ENCODE measurements at places on chromosomes 2 and 18. TPM values are rescaled to one million over a fixed set of nuclear protein-coding genes. Genes with fewer than 3 reads are reported as not detected.

DNA sequence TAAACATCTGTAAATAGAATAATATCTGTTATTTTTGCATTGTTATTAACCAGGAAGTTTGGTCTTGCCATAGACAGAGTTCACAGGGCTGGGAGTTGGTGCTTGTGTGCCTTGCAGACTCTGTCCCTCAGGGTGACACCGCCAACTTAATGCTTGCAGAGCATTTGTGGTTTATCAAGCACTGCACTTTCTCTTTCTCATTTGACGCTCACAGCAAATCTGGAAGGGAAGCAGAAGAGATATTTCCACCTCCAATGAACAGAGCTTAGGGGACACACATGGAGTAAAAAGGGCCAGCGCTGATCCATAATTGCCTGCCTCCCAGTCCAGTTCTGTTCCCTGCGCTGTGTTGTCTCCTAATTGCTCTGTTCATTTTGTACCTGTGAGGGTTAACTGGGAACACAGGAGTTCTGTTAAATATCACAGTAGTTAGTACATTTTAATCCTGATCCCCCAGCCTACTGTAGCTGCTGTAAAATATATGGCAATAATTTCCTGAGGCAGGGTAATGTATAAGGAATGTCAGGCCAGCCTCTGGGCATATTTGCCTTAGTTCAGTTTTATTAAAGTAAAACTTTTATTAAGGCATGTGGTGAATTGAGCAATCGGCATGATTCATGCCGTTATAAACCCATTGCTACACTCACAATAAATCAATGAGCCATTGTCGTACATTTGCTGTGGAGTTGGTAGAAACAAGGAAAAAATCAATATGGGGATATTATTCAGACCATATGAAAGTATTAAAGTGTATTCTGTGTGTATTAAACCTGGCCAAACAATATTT is 182.5 kb upstream of the OSR1 start:
- no peak overlapping the region for H3K27ac ChIP-seq
- no peaks in the 10 kb centered on the region for H3K27me3 ChIP-seq
- no peaks in the 10 kb centered on the region for H3K36me3 ChIP-seq

- DNase-seq = no peak
- H3K4me1 ChIP-seq = peaks cover 19% of the 10 kb centered on the region
- no peaks in the 10 kb centered on the region for H3K27me3 ChIP-seq
These were observed 24.3 kb downstream of the GALNT1 start for GRCh38 chr18:35605686-35606417.

CCDC141 gene
- total RNA-seq = 270 TPM

DNA sequence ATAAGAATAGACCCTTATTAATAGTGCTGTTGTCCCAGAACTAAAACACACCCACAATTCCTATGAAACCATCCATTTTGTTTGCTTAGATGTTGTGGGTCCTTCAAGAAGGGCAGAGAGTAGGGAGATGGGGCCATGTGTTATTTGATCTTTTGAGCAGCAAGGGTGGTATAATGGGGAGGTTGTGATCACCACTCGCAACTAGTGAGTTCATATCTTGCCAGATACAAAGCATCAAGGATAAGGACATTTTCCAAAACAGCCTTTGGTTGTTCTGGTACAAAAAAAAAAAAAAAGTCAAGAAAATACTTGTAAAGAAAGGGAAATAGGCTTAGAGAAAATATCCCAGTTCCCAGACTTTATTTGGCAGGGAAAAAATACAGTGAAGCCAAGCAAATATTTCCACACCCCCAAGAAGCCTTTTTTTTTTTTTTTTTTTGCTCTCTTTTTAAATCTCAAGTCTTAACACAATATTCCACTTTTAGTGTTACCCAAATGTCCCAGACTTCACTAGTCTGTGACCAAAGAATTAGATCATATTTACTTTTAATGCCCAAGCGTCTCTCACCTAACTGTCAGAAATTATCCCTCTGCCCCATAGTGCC is 54.1 kb downstream of the ANTXR1 start:
- no peaks in the 10 kb centered on the region for H3K27me3 ChIP-seq
- H3K4me3 ChIP-seq = no peak overlapping the region
- H3K27ac ChIP-seq = peak overlapping the region; percentile 57
- peaks cover 15% of the 10 kb centered on the region for H3K4me1 ChIP-seq

DNA sequence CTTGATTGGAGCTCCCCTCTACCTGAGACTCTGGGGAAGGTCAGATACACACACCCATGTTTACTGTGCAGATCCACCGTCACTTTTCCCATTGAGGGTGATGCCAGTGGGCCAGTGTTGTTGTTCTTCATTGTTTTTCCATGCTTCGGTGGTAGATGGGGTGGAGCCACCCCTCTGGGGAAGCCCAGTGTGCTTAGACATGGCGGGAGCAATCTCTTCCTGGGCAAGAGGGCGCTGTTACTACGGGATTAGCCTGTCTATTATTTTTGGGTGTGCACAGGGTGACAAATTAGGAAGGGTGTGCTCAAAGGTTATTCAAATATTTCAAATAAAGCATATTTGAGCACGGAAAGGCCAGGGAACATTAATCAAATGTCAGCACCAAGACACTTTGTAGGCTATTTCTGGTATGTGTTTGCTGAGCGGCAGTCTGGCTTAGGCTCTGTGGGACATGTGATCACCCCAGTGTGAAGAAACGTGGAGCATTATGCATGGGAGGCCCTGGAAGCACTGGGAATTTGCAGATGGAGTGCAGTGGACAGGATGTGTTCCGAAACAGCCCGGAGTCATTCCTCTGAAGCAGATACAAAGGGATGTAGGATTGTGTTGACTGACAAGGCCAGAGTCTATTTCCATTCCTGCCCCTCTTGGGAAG is 34.8 kb upstream of the SMIM21 start:
- H3K27ac ChIP-seq = no peak overlapping the region
- H3K4me3 ChIP-seq = no peak overlapping the region
- no peaks in the 10 kb centered on the region for H3K36me3 ChIP-seq
- no peaks in the 10 kb centered on the region for H3K27me3 ChIP-seq

GRCh38 chr2:23034996-23035395 is 350.0 kb upstream of the KLHL29 start:
- H3K36me3 ChIP-seq = no peaks in the 10 kb centered on the region
- H3K27me3 ChIP-seq = peaks cover 3% of the 10 kb centered on the region
- H3K4me1 ChIP-seq = no peaks in the 10 kb centered on the region

DNA sequence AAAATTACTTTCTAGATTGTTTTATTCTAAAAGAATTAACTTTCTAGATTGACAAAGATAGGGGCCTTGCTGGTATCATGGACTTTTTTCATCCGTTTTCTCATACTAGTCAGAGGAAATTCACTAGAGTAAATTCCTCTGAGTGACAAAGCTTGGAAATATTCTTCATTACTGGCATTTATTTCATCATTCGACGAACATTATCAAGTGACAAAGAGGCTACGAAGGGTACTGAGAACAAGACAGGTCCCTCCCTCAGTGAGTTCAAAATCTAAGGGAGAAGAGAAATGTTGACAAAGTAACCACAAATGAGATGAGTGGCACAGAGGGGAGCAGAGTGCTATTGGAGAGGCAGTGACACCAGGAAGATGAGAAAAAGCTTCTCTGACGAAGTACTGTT is 4.3 kb downstream of the EPG5 start:
- H3K4me3 ChIP-seq = no peak overlapping the region
- no peaks in the 10 kb centered on the region for H3K36me3 ChIP-seq
- peaks cover 11% of the 10 kb centered on the region for H3K4me1 ChIP-seq
- DNase-seq = no peak

MEIS1 gene
- 63.8 TPM for total RNA-seq

SCN7A gene
- total RNA-seq = 14.0 TPM

- no peaks in the 10 kb centered on the region for H3K27me3 ChIP-seq
- H3K4me3 ChIP-seq = no peak overlapping the region
- no peak for DNase-seq
- no peak overlapping the region for H3K27ac ChIP-seq
- peaks cover 13% of the 10 kb centered on the region for H3K36me3 ChIP-seq
These were observed 98.2 kb downstream of the DYSF start for GRCh38 chr2:71551631-71551915.

DNA sequence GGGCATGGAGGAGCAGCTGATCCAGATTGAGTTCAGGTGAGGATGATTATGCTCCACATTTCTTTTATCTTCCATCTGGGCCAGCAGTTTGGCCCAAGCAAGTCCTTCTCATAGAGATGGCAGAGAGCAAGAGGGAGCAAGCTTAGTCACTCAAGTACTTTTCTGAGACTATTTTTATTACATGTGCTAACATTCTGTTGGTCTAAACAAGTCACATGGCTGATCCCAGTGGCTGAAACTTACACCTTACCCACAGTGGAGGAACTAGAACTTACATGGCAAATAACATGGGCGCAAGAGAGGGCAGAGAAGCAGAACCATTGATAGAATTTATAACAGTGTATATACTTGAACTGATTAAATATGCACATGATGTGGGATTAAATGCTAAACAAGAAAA is 105.7 kb downstream of the KYNU start:
- H3K36me3 ChIP-seq = no peaks in the 10 kb centered on the region
- H3K27ac ChIP-seq = no peak overlapping the region
- H3K4me3 ChIP-seq = no peak overlapping the region
- H3K27me3 ChIP-seq = no peaks in the 10 kb centered on the region
- no peak for DNase-seq

GPR45 gene
- total RNA-seq = not detected

DNA sequence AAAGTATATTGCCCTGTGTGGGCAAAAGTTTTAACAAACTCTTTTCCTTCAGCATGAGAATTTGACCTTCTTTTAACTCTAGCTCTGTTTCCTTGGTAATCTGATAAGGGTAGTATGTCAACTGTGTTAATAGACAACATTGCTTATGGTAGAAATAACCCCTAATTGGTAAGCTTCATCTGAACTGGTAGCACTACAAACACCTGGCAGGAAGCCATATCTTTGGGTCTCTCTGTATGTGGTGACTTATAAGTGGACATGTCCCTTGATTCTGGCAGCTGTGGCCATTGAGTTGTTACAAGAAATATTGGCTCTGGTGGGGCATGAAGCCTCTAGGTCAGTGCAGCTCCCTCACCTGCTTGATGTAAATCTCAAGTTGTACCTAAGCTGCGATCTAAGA is 46.9 kb downstream of the MBD5 start:
- DNase-seq = no peak
- no peaks in the 10 kb centered on the region for H3K36me3 ChIP-seq
- H3K27me3 ChIP-seq = no peaks in the 10 kb centered on the region
- no peak overlapping the region for H3K4me3 ChIP-seq

UGT1A3 gene
- total RNA-seq = not detected

- H3K27me3 ChIP-seq = no peaks in the 10 kb centered on the region
- H3K27ac ChIP-seq = no peak overlapping the region
- H3K4me1 ChIP-seq = no peaks in the 10 kb centered on the region
These were observed 250.5 kb downstream of the GLI2 start for GRCh38 chr2:120985997-120986651.

CHN1 gene
- total RNA-seq = 7.8 TPM

- H3K4me1 ChIP-seq = no peaks in the 10 kb centered on the region
- no peak overlapping the region for H3K4me3 ChIP-seq
- no peaks in the 10 kb centered on the region for H3K27me3 ChIP-seq
- H3K27ac ChIP-seq = no peak overlapping the region
- no peak for DNase-seq
- no peaks in the 10 kb centered on the region for H3K36me3 ChIP-seq
These were observed 22.3 kb upstream of the TYMS start for GRCh38 chr18:635171-635570.

DNA sequence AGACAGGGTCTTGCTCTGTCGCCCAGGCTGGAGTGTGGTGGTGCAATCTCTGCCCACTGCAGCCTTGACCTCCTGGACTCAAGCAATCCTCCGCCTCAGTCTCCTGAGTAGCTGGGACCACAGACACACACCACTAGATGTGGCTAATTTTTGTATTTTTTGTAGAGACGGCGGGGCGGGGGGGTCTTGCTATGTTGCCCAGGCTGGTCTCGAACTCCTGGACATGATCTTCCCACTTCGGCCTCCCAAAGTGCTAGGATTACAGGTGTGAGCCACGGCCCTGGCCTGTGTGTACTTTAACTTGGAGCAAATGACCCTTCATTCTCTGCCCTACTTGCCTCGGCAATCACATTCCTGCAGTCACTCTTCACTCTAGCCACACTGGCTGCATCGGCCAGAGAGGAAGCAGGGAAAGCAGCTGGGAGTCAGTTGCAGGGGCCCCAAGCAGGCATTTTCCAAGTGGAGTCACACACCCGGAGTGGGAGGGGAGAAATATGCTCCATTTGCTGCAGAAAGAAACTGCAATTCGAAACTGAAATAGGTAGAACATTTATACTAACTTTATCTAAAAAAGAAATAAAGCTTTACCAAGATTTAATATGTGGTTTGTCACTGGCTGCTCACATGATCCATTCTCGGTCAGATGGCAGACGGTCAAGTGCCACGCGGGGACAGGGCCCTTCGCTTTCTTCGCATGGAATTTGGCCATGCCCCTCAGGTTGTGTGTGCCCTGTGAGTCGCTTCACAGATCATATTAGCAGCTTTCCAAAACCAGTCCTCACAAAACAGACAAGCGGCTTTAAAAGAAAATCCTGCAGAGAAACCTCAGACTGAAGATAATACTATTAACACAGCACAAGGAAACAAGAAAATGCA is 37.1 kb downstream of the FAM161A start:
- peak; percentile 17 for DNase-seq
- H3K36me3 ChIP-seq = no peaks in the 10 kb centered on the region
- H3K4me1 ChIP-seq = no peaks in the 10 kb centered on the region
- H3K27me3 ChIP-seq = no peaks in the 10 kb centered on the region
